ENCODE measurements at places on chromosomes 5 and 9.

DNA sequence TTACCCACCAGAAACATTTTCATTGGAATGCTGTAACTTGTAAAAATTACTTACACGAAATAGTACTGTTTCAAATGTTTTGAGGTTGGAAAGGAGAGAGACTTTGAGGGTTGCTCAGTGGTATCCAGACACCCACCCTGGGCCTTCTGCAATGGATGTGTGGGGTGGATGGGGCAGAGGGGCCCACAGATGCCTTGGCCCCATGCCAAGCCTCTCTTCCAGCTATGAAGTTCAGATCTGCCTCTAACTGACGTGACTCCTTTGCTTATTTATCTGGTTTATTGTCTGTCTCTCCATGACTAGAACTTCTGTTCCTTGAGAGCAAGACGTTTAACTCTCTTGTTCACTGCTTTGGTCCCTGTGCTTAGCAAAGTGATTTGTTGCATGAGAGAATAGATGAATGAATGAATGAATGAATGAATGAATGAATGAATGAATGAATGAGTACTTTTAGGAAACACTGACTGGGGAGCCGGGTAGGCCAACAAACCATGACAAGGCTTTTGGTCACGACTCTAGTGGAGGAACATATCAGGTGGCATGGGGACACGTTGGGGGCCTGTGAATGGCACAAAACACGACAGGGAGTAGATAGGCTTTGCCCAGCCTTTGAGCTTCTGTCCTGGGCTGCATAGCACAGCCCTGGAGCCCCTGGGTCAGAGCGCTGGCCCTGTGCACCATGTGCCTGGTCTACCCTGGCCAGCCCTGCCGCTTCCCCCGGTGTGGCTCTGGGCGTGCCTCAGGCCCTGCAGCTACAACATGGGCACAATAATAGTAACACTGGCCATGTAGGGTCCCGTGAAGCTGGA is 31.8 kb downstream of the AK8 start:
- DNase-seq, result no peak

GRCh38 chr5:73032635-73033034 is 76.8 kb downstream of the FCHO2 start:
- DNase-seq, result no peak

GRCh38 chr5:153793699-153794098 is 245.0 kb downstream of the FAM114A2 start:
- no peak for DNase-seq

GRCh38 chr5:170257370-170257769 is 24.6 kb downstream of the C5orf58 start:
- no peak for DNase-seq

DNA sequence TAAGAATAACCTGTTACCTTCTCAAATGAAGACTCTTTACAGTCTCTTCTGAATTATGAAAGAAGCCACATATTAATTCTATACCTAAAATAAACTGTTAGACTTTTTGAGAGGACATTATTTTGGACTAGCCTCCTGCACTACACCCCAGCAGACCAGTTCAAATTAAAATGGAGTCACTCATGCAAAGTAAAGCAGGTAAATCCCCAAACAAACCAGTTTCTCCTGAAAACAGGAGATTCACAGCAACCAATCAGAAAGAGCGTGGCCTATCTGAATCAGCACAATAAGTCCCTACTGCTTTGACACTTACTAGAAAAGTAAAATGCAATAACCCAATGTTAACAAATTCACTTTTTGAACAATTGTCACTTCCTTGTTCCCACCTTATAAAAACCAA is 58.8 kb downstream of the PTBP3 start:
- DNase-seq, result no peak

DNA sequence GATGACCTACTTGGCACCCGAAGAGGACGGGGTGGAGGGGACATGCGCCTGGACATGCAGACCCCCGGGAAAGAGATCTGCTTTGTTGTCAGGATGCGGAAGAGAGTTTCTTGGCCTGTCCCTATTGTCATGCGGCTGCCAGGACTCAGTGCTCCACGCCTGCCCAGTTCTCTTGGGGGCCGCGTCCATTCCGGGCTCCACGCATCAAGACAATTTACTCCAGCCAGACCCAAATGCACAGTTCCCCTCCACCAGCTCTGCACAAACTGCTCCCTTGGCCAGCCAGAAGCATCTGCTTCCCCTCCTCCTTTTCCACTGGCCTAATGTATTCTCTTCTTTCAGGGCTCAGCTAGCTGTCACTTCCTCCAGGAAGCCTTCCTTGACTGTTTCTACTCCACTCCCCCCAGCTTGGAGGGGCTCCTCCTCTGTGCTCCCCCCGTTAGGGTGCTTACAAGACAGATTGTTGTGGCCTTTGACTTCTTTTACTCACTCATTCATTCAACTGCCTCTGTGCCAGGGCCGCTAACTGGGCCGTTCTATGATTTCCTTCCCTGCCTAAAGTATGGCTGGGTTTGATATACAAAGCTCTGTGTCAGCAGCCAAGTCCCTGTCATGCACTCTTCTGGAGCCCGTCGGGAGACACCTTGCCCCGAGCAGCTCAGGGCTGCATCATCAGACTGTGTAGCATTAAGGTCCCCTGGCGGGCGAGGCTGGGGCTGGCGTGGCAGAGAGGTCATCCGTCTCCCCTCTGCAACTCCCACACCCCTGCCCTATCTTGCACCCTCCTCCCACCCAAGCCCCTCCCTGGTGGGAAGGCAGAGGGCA is 6.6 kb downstream of the FIBCD1 start:
- DNase-seq, result peak; percentile 21

GRCh38 chr5:45684118-45684517 is 12.1 kb downstream of the HCN1 start:
- no peak for DNase-seq

GRCh38 chr9:99178912-99179872 is 42.5 kb downstream of the ALG2 start:
- no peak for DNase-seq

GRCh38 chr9:77019236-77019925 is at the start of gene FOXB2:
FOXB2 (plus strand) TSS chr9:77019655; CDS start chr9:77019655, 0 bp downstream.
- no peak for DNase-seq

- no peak for DNase-seq
These were observed 1.1 kb upstream of the DNAJB5 start for GRCh38 chr9:34988218-34989002.

DNA sequence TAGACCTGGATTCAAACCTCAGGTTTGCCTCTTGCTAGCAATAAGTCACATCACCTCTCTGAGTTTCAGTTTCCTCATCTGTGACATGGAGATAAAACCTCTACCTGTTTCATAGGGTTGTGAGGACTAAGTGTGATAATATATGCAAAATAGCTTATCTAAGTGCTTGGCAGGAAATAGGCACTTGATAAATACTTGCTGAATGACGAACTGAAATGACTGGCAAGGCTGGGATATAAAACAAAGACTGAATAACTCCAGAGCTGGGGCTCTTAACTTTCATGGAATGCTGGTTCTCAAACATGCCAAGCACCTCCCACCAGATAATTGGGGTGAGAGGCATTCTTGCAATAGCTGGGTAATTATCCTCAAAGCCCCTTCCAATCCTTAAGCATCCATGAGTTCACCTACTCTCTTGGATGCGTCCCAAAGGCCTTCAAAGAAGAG is 87.6 kb downstream of the ADRB2 start:
- DNase-seq, result peak; percentile 19

- DNase-seq, result peak; percentile 56
These were observed at the start of gene CDKN2A for GRCh38 chr9:21993893-21994555. CDKN2A (minus strand) TSS chr9:21994392.

- DNase-seq, result no peak
These were observed 56.8 kb upstream of the ALDH1B1 start for GRCh38 chr9:38335686-38336085.

- no peak for DNase-seq
These were observed at the start of gene PROB1 for GRCh38 chr5:139394654-139395566. PROB1 (minus strand) TSS chr5:139395104; CDS start chr5:139395081, 23 bp downstream.

DNA sequence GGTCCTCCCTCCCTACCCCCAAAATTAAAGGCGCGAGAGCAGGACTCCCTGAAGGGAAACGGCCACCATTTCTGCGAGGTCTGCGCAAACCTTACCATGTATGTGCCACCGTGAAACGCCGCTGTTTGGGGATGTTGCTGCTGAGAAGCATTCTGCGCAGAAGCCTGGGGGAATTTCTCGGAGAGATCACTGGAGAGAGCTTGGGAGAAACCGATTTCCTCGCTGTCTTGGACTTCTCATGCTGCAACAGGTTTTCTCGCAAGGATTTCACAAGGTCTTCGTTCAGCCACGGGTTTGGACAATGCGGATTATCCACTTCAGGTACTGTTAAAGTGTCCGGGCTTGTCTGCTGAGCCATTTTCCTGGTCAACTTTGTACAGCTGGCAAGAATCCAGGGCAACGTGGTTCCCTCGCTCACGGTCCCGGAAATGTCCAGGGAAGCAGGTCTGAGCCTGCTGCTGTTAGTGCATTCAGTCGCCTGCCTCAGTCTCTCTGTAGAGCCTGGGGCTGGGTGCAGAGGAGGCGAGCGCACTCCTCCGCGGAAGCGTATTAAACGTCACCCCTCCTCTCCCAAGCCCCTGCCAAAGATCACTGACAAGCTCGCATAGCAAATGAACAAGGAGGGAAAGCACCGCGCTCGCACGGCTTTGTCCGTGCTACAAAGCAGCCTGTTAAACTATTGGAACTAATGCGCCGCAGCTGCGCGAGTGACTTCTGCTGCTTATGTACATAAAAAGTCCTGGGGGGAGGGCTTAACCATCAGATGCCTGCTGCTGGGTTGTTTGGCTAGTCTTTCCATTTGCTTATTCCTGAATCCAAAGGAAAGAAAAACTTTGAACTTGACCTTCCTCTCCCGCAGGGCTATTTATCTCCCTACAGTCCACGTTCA is 125.1 kb downstream of the PDE4D start:
- peak; percentile 53 for DNase-seq

DNA sequence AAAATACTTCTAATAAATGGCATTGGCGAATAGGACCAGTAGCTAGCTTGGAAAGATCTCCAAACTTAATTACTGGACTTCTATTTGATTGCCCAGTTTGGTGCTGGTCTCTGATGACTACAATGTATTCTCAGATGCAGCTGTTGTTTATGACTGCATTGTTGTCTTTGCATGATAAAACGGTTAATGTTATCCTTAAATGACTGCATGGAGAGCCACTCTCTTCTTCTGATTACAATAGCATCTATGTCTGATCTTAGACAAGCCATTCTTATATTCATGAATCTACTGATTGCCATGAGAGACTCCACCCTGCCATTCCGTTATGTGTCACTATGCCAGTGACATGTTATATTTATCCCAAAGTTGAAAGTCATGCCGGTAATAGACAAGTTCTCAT is 42.9 kb upstream of the ERBIN start:
- DNase-seq, result no peak

- DNase-seq, result no peak
These were observed 446.4 kb upstream of the KLF4 start for GRCh38 chr9:107935931-107936330.

DNA sequence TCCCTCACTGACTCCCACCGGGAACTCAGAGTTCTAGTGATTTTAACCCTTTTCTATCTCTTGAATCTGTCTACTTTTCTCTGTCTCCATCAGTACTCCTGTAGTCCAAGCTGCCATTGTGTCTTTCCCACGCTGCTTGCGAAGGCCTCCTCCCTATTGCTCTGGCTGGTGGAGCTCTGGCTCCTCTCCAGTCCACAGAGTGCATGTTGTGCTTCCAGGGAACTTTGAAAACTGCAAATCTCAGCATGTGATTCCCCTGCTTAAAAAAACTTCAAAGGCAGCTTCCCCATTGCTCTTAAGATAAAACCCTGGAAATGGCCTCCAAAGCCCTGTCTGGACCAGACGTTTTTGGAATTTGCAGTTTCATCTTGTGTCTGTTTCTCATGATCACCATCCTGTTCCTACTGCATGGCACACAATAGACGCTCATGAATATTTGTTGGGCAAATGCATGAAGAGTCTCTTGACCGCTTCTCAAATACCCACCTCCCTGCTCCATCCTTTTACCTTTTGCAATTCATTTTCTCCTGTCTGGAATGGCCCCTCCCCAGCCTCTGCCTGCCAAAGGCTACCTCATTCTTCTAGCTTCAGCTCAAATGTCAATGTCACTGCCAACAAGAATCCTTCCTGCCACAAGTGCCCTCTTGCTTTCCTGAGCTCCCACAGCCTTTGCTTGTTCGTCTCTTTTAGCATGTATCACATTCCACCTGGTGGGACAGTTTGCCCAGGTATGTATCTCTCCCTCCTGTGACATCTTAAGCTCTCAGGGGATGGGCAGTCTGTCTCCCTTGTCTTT is 293.2 kb downstream of the ARHGAP26 start:
- no peak for DNase-seq

DNA sequence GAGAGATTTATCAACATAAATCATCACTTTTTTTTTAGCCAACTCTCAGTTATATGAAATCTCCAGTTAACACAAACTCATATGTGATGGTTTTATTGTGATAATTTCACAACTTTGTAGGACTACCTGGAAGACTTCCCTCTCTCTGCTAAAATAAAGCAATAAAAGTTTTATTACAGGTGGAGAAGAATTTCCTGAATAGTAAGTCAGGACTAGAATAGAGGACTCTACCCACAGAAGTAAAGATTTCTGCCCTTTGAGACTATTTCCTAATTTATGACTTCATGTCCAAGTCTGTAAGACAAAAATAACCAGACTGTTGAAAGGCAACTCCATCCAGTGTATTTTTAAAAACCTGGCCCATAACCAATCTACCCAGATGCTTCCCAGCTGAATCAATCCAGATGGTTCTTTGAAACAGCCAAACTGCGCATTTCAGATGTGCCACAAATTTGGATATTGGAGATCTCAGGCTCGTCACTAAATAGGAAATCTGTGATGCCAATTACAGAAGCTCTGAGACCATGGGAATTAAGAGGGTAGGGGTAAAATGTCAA is 234.0 kb upstream of the NMUR2 start:
- no peak for DNase-seq

DNA sequence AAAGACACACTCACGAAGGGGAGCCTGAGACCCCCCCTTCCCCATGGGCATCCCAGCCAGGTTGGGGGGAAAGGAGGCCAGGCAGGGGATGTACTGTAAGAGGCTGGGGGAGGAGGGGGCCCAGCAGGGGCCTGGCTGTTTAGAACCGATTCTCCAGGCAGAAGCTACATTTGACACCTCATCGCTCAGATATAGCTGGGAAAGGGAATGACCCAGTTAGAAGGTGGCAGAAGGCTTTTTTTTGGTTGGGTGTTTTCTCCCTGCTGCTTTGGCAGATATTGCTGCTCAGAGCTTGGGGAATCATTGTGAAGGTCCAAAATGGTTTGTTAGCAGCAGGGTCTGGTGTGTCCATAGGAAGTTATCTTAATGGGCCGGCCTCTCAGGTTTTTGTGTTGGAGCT is 6.0 kb downstream of the CDX1 start:
- no peak for DNase-seq

GRCh38 chr5:169248996-169249395 is 51.9 kb downstream of the SLIT3 start:
- DNase-seq, result no peak

GRCh38 chr5:180437336-180437735 is 56.8 kb upstream of the CNOT6 start:
- DNase-seq, result no peak

All from hematopoietic multipotent progenitor cell treated with erythropoietin and hydrocortisone succinate and interleukin-3 and kit ligand, for 6 days (in vitro differentiated cells).